Esophagus squamous epithelium (tissue), 5 donors: ENCODE measurements at places on chromosomes 1 and 21. TPM values are rescaled to one million over a fixed set of nuclear protein-coding genes. Genes with fewer than 3 reads are reported as not detected.

SYT14 gene
- total RNA-seq: not detected

FOXO6 gene
- 0.38 TPM for total RNA-seq

TBX15 gene
- not detected for total RNA-seq

GFI1 gene
- 2.7 TPM for total RNA-seq
